ENCODE measurements at places on chromosomes 6 and 20.

DNA sequence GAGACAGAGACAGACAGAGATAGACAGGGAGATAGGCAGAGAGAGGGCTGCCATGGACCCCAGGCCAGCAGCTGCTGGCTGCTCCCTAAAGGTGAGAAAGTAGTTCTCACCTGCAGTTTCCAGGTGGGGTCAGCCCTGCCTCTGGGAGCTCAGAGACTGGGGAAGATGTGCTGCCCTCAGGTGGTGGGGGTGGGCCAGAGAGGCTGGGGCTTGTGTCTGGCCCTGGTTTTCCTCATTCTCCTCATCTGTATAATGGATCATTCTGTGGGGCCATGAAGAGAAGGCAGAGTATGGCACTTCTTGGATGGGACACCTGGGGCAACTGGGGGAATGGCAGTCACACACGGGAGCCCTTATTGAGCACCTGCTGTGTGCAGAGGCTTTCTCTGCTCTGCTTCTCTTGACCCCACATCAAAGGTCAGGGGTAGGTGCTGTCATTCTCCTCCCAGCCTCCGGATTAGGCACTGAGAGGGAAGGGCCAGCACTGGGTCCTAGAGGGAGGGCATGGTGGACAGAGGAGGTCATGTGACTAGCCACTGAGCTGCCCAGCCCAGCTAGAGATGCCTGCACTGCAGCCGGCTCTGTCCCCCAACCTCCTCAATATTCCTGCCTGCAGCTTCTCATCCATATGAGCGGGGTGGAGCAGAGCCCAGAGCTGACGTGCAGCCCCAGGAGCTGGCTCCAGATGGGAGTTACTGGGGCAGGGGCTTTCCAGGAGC, 4.1 kb downstream of the ANGPT4 start:
- DNase-seq, result no peak

GRCh38 chr6:134299236-134299635, 18.7 kb downstream of the SGK1 start:
- DNase-seq, result no peak

GRCh38 chr6:167236239-167236571, 54.9 kb upstream of the UNC93A start:
- DNase-seq, result no peak

DNA sequence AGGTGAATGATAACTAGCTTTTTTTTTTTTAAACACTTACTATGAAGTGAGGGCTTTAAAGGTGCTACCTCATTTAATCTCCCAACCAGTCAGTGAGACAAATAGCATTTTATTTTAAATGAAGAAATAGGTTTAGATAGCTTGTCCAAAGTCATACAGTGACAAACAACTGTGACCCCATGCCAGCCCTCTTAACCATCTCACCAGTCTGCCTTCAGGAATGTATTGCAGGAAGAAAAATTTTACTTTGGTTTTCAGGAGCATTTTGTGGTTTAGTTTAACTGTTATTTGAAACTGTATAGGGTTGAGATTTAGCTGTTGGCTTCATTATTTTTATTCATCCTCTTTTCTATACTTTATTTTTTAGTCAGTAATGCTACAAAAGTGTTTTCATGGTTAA, 18.6 kb downstream of the DSE start:
- DNase-seq, result no peak

GRCh38 chr6:124490122-124490521, 472.1 kb upstream of the RNF217 start:
- no peak for DNase-seq
